Midbrain (tissue), 1 donor: ENCODE measurements at places on chromosomes 16 and 17.
A peak's percentile ranks its signal among the peaks of the same experiment; 100 is the strongest.

DNA sequence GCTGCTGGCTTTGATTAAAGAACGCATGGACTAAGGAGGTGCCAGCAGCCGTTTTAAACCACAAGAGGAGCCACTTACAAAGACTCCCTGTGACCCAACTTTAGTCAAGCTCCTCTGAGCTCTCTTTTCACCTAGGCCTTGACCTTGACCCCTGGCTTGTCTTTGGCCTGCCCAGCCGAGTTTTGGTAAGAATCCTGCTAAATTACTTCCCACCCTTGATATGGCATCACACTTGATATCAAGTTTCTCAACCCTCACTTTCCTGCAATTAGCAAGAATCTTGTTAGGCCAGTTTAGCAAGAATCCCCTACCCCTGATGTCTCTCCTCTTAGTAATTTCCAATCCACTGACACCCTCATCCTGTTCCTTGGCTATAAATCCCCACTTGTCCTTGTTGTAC lies 232.8 kb upstream of the SALL1 start:
- DNase-seq: no peak

GRCh38 chr16:57004387-57005250 lies 15.3 kb downstream of the NLRC5 start:
- no peak for DNase-seq

DNA sequence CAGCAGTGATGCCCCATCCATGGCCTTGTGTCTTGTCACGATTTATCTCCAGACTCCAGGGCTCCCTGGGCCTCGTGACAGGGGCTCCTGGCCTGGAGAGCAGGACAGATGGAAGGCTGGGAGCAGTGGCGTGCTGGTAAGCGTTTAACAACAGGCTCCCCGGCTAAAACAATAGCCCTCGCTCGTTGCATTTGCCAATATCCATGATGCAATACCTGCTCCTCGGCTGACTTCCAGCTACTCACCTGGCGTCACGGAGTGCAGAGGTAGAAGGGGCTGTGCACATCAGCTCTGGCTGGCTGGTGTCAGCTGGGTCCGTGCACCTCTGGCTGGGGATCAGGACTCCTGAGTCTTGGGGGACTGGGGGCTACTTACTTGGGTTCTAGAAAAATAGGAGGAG lies 1.5 kb upstream of the BICDL2 start:
- DNase-seq: no peak

GRCh38 chr17:19384723-19385391 lies 2.1 kb downstream of the MFAP4 start:
- peak; percentile 83 for DNase-seq

DNA sequence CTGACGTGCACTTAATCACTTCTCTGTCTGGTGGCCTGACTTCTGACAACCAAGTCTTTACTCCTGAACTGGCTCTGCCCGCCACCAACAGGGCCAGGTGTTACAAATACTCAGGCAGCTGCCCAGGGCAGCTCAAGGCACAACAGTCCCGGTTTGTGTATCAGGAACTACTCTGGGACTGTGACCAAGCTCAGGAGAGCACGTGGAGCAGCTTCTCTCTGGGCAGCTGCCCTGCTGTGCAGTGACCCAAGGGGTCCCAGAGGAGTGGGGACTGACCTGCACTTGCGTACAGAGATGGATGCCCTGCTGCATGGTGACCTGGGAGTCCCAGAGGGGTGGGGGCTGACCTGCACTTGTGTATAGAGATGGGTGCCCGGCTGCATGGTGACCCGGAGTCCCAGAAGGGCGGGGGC lies 21.9 kb downstream of the LITAFD start:
- no peak for DNase-seq

GRCh38 chr17:3990386-3991127 lies 26.3 kb upstream of the ATP2A3 start:
- DNase-seq: no peak

GRCh38 chr16:81337097-81337496 lies 22.3 kb downstream of the GAN start:
- DNase-seq: no peak

GRCh38 chr17:75352079-75352569 lies 53.4 kb downstream of the GRB2 start:
- DNase-seq: peak; percentile 16

DNA sequence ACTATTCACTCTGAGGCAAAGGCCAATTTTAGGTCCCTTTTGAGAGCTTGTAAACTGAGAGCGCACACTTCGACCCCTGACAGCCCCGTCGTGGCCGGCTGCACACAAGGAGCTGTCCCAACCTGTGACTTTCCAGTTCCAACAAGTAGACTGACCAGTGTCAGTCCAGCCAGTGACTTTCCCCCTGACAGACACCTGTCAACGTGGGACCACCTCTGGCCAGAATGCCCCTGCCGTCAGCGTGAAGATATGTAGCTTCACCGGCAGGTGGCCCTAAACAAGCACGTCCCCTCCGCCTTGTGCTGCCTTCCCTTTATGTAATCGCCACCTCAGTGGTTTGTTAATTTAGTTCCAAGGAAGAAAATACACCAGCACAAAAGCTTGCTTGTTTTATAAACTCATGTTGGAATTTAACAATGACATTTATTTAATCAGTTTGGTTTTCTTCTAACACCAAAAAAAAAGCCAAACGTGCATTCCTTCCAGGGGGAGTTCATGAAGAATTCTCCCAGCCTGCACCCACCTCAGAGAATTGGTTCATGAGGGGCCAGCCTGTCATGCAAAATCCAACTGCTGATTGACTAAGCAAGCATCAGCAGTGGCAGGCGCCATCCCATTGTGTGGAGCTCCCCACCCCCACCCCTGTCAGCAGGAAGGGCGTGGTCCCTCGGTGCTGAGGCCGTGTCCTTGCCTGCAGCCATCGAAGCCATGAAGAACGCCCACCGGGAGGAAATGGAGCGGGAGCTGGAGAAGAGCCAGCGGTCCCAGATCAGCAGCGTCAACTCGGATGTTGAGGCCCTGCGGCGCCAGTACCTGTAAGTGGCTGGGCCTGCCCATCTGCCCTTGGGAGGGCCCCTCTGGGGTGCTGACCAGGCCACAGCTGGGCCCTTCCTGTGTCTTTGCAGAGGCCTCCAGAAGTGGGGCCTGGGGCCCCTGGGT lies 33.9 kb downstream of the PLD6 start:
- DNase-seq: no peak

DNA sequence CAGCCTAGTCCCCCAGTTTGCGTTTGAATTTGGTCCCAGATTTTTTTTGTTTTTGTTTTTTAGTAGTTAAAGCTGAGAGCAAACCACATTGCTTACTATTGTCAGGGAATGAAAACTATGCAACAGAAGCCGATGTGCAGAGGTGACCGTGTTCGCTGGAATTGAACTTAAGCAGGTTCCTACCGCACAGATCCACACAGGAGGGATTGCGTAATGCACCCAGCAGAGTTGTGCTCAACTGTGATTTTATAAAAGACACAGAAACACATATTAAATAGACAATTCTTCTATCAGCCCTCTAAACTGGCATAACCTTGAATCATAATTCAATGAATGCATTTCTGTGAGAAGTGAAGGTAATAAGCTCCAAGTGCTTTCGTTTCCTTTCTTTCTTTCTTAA lies 443.0 kb downstream of the WWOX start:
- DNase-seq: no peak

DNA sequence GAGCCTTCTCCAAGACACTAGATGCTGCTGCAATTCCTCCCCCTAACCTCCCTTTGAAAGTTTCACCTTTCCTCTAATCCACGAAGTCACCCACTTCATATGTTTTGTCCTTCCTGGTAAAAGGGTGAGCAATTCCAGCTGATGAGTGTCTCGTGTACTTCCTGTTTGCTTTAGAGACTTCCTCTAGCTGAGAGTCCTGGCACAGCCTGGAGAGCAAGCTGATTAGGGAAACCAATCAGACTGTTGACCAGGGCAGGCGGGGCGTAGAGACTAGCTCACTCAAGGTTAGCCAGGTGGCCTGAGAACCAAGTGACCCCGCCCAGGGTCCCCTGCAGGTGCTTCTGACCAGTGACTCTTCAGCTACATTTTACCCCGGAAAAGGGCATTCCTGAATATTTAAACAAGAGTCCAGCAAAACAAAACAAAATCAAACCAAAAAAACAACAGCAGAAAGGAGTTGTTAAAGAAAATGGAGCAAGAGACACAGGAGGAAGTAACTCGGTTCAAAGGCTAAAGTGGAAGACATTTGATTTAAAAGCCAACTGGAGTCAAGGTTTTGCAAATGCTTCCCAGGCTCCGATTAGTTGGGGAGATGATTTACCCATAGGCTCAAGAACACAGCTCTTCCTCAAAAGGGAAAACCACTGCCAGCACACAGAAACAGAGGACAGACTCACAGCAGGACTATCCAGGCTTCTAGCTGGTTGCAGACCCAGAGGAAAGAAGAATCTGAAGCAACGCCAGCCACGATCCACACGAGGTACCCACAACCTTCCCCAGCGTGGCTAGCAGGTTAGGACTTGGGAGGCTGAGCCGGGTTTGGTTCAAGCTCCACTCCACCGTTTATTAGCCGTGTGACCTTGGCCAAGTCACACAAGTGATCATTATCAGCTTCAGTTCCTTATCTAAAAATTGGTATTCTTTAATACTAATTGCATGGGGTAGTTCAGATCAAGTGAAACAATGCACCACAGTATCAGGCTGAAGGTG lies 13.4 kb downstream of the HSPB9 start:
- no peak for DNase-seq

GRCh38 chr16:85917012-85917411 lies 18.1 kb downstream of the IRF8 start:
- DNase-seq: no peak

- no peak for DNase-seq
These were observed 1.8 kb downstream of the C16orf54 start for GRCh38 chr16:29743827-29744531.

DNA sequence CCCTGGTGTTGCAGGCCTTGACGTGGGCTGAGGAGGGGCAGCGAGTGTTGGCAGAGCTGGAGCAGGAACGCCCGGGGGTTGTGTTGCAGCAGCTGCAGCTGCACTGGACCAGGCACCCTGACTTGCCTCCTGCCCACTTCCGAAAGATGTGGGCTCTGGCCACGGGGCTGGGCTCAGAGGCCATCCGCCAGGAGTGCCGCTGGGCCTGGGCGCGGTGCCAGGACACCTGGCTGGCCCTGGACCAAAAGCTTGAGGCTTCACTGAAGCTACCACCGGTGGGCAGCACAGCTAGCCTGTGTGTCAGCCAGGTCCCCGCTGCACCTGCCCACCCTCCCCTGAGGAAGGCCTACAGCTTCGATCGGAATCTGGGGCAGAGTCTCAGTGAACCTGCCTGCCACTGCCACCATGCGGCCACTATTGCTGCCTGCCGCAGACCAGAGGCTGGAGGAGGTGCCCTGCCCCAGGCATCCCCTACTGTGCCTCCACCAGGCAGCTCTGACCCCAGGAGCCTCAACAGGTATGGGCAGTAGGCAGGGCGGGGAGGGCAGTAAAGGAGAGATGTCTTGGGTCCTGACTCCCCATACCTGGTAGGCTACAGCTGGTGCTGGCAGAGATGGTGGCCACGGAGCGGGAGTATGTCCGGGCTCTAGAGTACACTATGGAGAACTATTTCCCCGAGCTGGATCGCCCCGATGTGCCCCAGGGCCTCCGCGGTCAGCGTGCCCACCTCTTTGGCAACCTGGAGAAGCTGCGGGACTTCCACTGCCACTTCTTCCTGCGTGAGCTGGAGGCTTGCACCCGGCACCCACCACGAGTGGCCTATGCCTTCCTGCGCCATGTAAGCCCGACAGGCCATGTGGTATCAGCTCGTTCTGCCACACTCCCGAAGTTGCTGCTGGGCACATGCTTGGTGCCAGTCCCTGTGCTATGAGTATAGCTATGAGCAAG lies 5.6 kb downstream of the PLEKHG4 start:
- DNase-seq: peak; percentile 3

DNA sequence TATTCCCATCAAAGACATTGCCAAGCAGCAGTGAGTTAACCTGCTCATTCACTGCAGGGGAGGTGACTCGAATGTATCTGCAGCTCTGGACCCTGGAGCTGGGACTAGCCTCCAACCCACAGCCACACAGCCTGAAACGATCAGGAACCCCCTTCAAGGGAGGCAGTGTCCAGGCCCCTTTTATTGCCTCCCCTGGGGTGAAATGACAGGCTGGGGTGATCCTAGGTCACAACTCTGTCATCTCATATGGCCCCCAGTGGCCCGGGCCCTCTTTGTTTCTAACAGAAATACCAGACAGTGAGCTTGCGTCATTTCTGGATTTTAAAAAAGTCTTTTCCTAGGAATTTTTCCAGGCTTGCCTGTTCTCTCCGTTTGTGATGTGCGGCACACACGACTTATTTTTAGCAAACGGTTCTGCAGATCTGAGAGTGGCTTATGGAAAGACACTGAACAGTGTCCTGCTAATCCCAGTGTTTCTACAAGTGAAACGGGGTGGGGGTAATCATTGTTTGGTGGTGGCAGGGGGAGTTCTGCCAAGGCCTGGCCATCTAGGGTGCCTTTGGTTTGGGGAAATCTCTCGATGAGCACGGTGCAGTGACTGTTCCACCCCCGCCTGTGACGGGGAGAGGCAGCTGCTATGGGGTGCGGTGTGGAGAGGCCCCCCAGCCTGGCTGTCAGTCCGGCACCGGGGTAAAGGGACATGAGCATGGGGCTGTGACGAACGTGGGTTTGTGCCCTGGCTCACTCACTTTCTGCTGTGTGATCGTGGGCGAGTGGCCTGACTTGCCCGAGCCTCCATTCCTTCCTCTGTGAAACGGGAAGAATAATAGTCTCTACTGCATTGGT lies 27.2 kb downstream of the NAGPA start:
- no peak for DNase-seq
